ENCODE measurements at places on chromosomes 11 and 22. TPM values are rescaled to one million over a fixed set of nuclear protein-coding genes. Genes with fewer than 3 reads are reported as not detected.

DENND5A gene
- total RNA-seq = 69.8 TPM

UBQLNL gene
- 0.17 TPM for total RNA-seq

VPREB3 gene
- total RNA-seq = 0.52 TPM

- no peak overlapping the region for H3K27ac ChIP-seq
- DNase-seq = peak; percentile 41
- no peak overlapping the region for H3K4me3 ChIP-seq
- no peaks in the 10 kb centered on the region for H3K36me3 ChIP-seq
- no peaks in the 10 kb centered on the region for H3K27me3 ChIP-seq
These were observed 53.5 kb downstream of the IGLL5 start for GRCh38 chr22:22940961-22941605.

GRCh38 chr22:50526834-50527801, 1.7 kb upstream of the SCO2 start:
- DNase-seq = peak; percentile 85
- H3K4me3 ChIP-seq = peak overlapping the region; percentile 88
- peak overlapping the region; percentile 95 for H3K27ac ChIP-seq
- H3K36me3 ChIP-seq = no peaks in the 10 kb centered on the region
- H3K4me1 ChIP-seq = peaks cover 29% of the 10 kb centered on the region
- H3K27me3 ChIP-seq = no peaks in the 10 kb centered on the region

DNA sequence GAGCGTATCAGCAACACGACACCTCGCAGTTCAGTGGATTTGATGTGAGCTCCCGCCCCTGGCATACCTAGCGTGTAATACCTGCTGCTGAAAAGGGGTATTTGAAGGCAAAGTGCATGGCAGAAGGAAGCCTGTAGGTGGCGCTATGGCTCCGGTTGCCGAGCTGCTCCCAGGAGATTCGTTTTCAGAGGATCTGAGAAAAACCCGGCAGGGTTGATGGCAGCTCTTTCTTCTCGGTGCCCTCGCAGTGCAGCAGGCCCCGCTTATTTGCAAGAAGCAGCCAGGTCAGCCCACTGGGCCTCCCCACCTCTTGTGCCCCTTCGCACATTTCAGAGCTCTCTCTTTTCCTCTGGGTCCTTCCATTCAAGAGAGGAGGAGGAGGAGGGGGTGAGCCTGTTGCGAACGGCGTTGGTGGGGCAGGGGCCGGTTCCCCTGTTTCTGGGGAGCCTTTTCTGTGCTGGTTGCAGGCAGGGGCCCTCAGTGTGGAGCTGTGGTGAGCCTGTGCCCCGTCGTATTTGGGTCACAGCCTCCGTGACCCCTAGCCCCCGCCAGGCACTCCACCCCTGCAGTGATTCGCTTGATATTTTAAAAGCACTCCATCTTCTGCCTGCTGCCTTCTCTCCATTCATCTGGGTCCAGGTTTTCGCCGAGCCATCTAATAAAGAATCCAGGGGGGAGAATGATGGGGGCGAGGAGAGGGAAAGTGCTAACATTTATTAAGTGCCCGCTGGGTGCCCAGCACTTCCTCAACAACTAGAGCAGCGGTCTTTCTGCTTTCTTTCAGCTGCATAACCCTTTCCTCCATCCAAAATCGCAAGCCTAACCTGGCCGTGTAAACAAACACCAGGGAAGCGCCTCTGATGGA, 85.3 kb upstream of the SYT13 start:
- no peaks in the 10 kb centered on the region for H3K36me3 ChIP-seq
- H3K4me3 ChIP-seq = no peak overlapping the region
- H3K27me3 ChIP-seq = peaks cover 33% of the 10 kb centered on the region
- H3K4me1 ChIP-seq = peaks cover 8% of the 10 kb centered on the region

DNA sequence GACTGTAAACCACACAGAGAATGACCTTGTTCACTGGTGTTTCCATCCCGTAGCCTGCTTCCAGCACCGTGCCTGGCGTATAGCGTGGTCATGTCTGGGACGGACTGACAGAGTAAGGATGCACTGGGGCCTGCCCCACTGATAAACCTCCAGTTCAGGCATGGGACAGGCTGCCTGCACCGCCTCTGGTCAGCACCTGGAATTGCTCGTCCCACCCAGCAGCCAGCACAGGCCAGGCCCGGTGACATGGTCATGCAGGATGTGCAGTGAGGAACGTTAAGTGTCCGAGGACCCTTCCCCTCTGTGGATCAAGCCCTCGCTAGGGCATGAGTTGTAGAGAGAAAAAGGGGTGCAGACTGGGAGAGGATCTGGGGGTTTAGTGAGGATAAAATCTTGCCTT, 44.8 kb downstream of the LMO1 start:
- no peak overlapping the region for H3K4me3 ChIP-seq
- peaks cover 14% of the 10 kb centered on the region for H3K4me1 ChIP-seq
- H3K27ac ChIP-seq = no peak overlapping the region
- H3K36me3 ChIP-seq = no peaks in the 10 kb centered on the region
- H3K27me3 ChIP-seq = peaks cover 31% of the 10 kb centered on the region
